ENCODE measurements at places on chromosomes 1 and 21. TPM values are rescaled to one million over a fixed set of nuclear protein-coding genes. Genes with fewer than 3 reads are reported as not detected.

ETV3L gene
- polyA plus RNA-seq: not detected

GUCA2B gene
- not detected for polyA plus RNA-seq

TRIM46 gene
- 0.40 TPM for polyA plus RNA-seq

ZNF648 gene
- not detected for polyA plus RNA-seq

BACE2 gene
- 34.3 TPM for polyA plus RNA-seq
